ENCODE measurements at places on chromosomes 2 and 18.

DNA sequence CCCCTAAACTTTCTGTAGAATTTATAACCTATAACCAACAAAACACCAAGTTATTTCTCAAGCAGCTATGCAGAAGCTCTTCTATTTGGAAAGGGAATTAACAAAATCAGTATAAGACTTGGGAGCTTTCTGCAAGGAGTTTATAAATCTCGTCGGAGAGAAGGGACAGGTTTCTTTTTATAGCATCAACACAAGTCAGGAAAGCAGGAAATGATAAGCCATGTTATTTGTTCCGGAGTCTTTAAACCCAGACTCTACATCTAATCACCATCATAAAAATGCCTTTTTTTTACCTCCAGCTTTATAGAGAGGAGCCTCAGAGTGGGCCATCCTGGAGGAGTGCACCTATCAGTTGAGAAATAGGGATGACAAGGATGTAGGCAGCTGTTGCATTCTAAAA is 137.1 kb downstream of the DPP10 start:
- no peak for DNase-seq

GRCh38 chr2:38658613-38659012 is 7.3 kb upstream of the GALM start:
- no peak for DNase-seq

- DNase-seq, result peak; percentile 11
Measured at GRCh38 chr2:121907928-121908327, 152.5 kb downstream of the TSN start.

DNA sequence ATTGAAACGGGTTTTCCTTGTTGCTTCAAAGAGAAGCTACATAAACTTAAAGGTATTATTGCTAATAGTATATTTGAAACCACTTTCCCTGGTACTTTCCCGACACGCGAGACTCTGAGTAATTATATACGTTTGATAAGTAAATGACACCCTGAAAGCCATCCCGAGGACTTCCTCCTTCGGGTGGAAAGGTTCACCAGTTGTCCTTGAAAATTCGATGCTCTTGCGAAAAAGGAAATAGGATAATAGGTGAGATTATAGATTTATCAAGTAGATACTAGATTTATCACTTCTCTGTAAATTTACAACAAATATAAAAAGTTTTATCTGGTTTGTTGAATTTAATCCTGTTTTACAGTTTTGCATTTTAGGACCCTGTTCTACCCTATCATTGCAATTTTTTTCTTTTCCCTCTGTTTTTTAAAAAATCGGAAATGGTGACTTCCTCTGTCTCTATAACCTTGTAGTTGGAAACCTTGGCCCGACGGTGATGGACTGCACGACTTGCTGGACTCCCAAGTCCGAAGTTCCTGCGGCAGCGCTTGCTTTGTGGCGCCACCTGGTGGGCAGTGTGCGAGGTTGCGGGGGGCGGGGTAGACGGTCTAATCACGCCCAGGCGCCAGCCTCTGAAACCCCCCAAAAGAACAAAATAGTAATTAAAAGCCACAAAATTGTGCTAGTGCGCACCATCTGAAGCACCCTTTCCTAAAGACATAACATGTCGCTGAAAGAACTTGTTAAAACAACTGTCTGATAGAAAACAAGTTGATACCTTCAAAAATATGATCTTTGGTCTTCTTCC is 972 bp upstream of the DLX2 start:
- peak; percentile 61 for DNase-seq

GRCh38 chr18:52348209-52348608 is 8.2 kb downstream of the DCC start:
- no peak for DNase-seq

- no peak for DNase-seq
Measured at GRCh38 chr2:138516030-138516704, 14.6 kb downstream of the SPOPL start.

GRCh38 chr2:104428155-104428554 is 425.8 kb upstream of the POU3F3 start:
- no peak for DNase-seq

DNA sequence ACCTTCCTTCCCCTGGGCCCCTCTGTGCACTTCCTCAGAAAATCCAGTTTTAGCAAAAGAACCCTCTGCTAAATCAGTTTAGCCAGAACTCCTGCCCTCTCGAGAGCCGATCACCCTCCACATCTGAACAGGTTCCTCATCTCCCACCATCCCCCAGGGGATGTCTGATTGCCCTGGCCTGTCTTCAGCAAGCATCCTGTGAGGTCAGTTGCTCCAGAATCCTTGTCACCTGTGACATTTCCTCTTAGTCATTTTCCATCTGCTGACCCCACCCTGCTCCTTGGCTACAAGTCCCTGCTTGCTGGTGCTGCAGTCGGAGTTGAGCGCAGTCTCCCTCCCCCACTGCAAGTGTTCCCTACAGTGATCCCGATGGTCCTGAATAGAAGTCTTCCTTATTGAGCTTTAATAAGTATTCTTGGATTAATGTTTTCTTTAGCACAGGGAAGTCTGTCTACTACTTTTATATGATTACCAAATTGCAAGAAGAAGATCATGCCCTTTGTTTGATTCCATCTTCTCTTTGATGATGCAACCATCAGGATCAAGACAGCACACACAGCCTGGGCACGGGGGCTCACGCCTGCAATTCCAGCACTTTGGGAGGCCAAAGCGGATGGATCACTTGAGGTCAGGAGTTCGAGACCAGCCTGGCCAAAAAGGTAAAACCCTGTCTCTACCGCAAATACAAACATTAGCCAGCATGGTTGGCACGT is 30.9 kb upstream of the UBE2F start:
- DNase-seq, result no peak

GRCh38 chr2:206040525-206040924 is 45.4 kb downstream of the INO80D start:
- no peak for DNase-seq

DNA sequence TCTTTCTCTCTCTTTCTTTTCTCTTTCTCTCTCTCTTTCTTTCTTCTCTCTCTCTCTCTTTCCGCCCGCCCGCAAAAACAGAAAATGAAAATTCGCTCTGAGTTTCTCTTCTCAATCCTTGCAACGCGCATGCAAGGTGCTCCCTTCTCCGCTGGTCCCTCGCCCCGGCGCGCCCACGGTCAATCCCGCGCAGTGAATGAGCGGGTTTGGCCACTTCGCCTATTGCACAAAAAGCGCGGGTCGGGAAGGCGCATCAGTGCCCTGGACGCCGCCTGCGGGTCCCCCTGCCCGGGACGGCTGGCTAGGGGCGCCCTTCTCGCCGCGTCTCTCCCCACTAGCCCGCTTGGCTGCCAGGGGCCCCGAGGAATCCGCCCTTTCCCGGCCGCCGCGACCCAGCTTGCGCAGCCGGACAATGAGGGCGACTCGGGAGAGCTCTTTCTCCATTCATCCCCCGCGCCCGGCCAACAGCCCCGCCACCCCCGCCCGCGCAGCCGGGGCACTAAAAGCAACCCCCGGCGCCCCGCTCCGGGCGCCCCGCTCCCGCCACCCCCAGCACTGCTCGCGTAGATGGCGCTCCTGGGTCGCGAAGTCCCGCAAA is 706 bp downstream of the LAMA1 start:
- DNase-seq, result no peak

GRCh38 chr2:127778447-127778846 is 32.5 kb downstream of the WDR33 start:
- DNase-seq, result no peak

DNA sequence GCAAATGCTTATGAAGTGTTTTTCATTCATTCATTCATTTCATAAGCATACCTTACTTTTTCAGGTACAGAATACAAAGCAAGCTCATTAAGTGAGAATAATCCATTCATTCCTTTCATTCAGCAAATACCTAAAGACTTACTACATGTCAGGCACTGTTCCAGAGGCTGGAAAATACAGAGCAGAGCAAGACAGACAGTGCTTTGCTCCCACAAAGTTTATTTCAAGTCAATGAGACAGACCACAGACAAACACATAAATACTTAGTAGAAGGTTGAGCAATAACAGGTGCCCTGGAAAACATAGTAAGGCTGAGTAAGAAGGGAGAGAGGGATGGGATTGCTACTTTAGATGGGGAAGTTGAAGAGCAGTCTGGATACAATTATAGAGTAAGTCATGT is 309.8 kb downstream of the C1D start:
- DNase-seq, result no peak

DNA sequence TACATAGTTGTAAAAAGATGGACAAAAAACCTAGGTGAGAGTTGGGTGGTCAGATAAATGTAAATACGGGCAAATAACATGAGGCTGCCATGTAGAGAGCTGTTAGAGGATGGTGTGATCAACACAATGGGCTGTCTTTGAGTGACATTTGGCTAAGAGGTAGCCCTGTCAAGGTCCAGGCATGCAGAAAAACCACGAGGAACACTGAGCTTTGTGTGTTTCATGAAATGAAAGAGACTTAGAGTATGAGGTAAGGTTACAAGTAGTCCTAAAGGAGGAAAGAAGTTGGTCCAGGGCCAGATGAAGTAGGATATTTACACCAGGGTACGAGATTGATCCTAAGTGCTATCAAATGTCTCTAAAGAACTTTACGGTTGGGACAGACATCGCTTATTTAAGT is 160.9 kb downstream of the RDH14 start:
- no peak for DNase-seq

- no peak for DNase-seq
Measured at GRCh38 chr2:186554429-186554828, 35.4 kb upstream of the ITGAV start.

DNA sequence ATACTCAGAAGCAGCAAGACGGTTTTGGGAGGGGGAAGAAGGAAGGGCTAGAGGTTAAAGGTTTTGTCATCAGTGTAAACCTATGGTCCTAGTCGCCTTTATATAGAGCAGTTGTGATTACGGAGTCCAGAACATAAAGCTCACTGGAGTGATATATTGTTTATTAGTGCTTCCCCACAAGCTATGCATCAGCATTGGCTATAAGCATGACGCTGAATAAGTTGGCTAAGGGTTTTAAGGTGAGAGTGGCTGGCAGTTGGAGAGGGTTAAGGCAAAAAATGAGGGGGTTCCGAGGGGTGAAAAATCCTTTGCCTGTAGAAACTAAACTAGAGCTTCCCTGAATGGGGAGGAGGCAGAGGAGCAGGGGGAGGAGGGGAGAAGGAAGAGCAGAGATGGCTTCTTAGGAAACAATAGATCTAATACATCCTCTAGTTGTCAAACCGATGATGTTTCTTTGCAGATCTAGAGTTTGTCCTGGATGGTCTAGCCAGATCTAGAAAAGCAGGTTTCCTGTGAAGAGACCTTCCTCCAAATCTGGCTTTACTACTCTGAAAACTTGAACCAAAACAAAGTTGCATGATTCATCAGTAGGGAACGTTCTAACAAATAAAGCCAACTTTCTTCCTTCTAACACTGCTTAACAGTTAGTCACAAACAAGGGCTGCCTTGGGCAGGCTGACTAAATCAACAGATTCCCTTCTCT is 2.5 kb downstream of the KLF7 start:
- DNase-seq, result no peak

DNA sequence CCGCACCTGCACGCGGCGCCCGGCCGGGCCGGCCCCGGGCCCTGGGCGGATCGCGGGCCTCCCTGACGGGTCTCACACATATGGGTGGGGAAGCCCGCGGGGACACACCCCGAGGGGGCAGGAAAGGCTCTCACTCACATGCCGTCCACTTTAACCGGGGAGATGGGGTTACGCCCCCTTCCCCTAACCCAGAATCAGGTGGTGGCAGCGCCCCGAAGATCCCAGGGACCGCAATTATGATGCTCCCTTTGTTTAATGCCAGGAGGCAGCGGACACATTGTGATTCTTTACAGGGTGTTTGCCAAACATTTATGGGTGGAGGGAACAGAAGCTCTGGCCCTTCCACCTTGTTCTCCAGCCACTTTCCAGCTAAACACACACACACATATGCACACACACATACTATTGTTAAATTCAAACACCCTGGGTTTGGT is 424 bp upstream of the ANKRD44 start:
- DNase-seq, result no peak

GRCh38 chr18:3005462-3005861 is 7.5 kb downstream of the LPIN2 start:
- no peak for DNase-seq

DNA sequence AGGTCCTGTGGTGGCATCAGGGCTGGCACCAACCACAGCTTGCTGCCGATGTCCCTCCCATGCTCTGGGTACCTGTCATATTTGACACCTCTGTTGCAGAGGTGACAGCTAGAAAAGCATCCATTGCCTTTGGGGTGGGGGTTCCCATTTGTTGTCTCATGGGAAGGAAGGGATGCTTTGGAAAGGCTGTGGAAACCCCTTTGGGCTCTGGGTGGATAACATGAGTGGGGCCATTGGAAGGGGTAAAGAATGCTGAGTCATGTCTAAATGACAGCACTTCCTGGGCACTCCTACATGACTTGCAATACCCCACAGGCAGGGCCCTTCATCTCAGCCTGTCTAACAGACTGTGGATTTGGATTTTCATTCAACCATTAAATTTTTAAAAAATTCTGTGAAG is 27.8 kb downstream of the CTIF start:
- DNase-seq, result no peak

- no peak for DNase-seq
Measured at GRCh38 chr2:3639653-3640052, 18.3 kb upstream of the ALLC start.

DNA sequence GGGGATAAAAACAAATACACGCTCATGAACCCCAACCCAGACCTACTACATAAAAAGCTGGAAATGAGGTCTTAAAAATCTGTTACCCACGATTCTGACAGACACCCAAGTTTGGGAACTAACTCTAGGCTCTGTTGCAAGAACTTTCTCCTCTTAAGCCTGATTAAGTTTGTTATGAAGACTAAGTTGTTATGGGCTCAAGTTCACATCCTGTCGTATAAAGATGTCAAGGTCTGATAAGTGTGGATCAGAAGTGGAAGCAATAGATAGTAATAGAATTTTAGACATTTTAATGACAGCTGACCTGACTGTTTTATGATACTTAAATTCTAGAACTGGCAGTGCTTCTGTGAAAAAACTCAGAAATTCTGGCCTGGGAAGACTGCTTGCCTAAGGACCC is 43.2 kb downstream of the LPIN2 start:
- no peak for DNase-seq

DNA sequence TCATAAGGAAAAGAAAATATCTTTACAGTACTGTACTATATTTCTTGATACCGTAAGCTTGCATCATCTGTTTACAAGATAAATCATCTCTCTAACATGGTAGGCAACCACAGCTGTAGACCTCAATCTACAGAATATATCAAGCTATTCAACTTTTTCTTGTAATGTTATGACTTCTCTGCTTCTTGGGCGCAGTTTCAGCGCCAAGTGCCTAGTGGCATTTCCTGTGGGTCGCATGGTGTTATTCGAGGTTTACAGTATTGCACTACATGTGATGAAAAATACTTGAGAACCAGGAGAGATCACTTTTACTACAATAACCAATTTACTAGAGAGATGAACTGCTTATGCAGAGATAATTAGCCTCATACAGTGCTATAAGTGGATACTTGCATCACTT is 34.0 kb upstream of the SESTD1 start:
- no peak for DNase-seq

DNA sequence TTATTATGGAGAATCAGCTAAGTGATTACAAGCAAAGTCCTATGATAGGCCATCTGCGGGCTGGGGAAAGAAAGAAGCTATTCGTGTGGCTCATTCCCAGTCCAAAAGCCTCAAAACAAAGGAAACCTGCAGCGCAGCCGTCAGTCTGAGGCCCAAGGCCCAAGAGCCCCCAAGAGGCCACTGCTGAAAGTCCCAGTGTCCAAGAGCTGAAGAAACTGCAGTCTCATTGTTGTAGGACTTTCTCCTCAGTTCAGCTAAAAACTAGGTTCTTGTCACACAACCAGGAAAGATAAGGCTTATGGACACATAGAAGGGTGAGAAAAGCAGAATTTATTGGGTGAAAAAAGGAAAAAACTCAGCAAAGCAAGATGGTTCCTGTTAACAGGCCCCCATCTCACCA is 143.2 kb downstream of the RHBDD1 start:
- no peak for DNase-seq

Measured in DMS79 (cell line).